Pericardium fibroblast (primary cell): ENCODE measurements at places on chromosomes 6 and 20. TPM values are rescaled to one million over a fixed set of nuclear protein-coding genes. Genes with fewer than 3 reads are reported as not detected.

GCNT2 gene
- not detected in 2 replicates for total RNA-seq

EPM2A gene
- 9.9 and 21.4 TPM in 2 replicates for total RNA-seq

KIAA1586 gene
- 5.4 and 5.6 TPM in 2 replicates for total RNA-seq

SLC16A10 gene
- total RNA-seq, result not detected in 2 replicates

GCLC gene
- total RNA-seq, result 7.8 and 16.9 TPM in 2 replicates

PNISR gene
- total RNA-seq, result 33.5 and 70.1 TPM in 2 replicates

FHL5 gene
- total RNA-seq, result 0.17 TPM in 1 of 2 replicates, not detected in the other

RNF144B gene
- total RNA-seq, result 0.12 and 0.68 TPM in 2 replicates

EPPIN gene
- not detected in 2 replicates for total RNA-seq

PGC gene
- not detected in 2 replicates for total RNA-seq

EYA2 gene
- 0.94 and 3.5 TPM in 2 replicates for total RNA-seq

CYP24A1 gene
- total RNA-seq, result not detected in 2 replicates

SLC22A23 gene
- total RNA-seq, result 2.7 and 3.0 TPM in 2 replicates

BACH2 gene
- total RNA-seq, result 1.0 and 3.2 TPM in 2 replicates

SSTR4 gene
- total RNA-seq, result not detected in 2 replicates

POM121L2 gene
- total RNA-seq, result not detected in 2 replicates

OCSTAMP gene
- total RNA-seq, result not detected in 2 replicates
